ENCODE measurements at places on chromosomes 4 and X.

DNA sequence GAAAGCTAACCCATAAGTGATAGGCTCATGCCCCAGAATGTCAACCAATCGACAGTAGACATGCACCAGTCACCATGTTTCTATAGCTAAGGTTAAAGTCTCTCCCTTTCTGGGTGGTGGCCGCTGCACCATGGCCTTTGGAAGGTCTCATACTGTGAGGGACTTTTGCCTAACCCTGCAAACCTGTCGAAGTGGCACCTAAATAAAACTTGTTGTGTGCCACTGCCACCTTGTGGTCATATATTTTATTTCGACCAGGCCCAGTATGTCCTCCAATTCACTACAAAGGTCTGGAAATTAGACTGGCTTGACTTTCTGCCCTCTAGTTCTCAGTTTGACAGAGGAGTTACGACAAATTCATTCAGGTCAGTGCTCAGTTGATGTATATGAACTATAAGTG lies 163.1 kb downstream of the SMARCA1 start:
- peak; percentile 50 for DNase-seq

DNA sequence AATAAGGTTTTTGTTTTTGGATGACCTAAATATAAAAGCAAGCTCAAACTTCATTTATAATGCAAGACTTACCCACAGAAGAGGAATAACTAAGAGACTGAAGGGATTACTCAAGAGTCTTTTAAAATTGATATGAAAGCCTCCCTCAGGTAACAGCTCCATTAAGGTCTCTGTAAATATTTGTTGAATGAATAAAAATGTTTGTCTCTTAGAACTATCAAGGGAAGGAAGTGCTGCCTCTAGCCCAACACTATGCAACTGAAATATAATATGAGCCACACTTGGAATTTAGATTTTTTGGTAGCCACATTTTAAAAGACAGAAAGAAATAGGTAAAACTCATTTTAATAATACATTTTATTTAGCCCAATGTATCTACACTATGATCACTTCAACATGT lies 127.8 kb downstream of the SH3RF1 start:
- no peak for DNase-seq

DNA sequence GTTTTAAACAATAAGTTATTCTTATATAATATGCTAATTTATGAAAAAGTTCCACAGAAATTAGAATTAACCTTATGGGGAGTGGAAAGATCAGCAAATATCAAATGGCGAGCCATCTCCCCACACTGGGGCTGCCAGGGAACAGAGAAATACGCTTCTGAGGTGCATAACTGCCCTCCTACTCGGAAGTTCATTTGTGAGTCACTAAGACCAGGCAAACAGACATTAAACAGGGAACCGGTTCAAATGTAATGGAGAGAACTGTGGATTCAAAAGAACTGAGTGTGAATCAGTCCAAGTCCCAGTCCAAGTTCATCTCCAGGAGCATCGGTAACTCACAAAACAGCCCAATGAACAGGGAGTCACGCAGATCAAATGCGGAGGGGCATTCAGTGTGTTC lies 11.4 kb upstream of the S100G start:
- DNase-seq: no peak

DNA sequence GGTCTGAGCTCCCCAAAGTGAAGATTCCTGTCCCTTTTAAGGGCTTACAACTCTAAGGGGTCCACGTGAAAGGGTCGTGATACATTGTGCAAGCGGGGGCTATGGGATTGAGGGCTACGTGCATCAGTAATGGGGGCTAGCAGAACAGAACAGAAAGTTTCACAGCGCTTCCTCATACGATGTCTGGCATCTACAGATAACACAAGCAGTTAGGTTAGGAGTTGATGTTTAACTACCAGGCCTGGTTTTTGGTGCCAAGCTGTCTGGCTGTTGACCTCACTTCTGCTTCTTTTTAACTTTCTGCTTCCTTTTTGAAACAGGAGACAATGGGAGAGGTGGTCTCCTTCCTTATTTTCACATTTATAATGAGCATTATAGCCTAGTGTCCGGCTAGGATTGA lies 368.6 kb upstream of the CXorf51A start:
- no peak for DNase-seq

DNA sequence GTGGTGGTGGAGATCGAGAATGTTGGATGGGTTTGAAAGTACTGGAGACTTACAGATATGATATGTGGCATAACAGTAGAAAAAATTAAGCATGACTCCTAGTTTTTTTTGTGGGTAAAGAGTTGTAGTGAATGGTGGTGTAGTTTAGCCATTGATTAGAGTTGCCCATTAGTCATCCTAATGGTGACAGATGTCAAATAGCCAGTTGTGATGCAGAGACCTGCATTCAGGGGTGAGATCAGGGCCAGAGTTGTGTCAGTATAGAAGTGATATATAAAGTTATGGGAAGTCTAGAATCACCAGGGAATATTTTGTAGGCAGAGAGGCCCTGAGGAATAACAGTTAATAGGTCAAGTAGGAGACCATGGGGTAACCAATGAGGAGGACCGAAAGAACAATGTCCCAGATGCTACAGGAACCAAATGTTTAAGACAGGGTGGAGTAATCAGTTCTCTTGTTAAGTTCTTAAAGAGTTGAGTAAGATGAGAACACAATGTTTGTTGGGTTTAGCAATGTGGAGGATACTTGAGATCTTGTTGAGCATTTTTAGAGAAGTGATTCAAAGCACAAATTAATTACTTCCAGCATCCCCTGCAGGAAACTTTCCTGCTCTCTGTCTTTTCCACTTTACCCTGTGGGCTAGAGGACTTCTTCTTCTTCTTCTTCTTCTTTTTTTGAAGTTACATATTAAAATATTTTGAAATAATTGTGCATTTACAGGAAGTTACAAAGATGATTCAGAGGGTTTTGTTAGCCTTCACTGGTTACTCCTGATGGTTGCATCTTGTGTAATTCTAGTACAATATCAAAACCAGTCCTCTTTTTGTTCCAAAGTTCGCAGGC lies 13.3 kb downstream of the SGMS2 start:
- no peak for DNase-seq

GRCh38 chrX:129768186-129768585 lies 11.6 kb upstream of the SASH3 start:
- no peak for DNase-seq

- DNase-seq: no peak
These were observed 134.4 kb upstream of the JADE1 start for GRCh38 chr4:128675083-128675482.

DNA sequence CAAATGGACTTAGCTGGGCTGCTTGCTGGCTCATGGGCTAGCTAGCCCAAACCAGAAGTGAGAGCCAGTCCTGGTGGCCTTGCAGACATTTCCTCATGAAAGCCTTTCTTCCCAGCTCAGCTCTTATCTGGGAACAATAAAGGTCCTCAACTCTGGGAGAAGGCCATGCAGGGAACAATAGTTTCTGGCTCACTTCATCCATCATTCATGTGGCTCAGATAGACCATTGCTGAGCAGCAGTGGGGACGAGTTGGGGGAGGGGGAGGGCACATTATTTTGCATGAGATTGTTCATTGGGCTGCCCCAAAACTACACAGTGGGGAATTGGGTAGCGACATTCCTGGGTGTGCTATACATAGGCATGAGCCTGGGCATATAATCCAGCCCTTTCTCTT lies 47.6 kb downstream of the NHSL2 start:
- no peak for DNase-seq

GRCh38 chr4:3041192-3042142 lies 32.9 kb downstream of the HTT-AS start:
- no peak for DNase-seq

DNA sequence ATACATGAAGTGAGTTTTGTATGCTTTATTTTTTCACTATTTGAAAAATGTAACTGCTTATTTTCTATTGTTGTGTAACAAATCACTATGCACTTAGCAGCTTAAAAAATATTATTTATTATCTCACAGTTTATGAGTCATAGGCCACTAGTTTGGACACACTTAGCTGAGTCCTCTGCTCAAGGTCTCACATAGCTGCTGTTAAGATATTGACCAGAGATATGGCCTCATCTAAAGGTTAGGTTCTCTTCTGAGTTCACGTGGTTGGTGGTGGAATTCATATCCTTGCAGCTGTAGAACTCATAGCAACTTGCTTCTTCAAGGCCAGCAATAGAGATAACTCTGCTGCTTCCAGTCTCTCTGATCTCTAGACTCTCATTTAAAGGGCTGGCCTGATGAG lies 534.4 kb downstream of the SPRY1 start:
- DNase-seq: no peak

DNA sequence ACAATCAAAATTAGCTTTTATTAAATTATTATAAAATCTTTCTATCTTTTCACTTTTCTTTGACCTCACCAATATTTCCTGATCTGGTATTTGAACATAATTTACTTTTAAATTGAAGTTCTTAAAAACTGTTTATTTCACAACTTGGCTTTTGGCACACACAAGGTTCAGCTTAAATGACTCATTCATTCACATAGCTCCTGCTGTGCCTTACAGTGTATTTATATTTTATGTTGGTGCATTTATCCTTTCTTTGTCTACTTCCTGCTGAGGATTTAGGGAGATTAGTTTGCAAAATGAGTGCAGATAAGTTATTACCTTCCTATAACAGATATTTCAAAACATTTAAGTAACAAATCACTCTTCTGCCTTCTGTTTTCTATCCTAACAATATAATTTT lies 430.6 kb downstream of the DTHD1 start:
- no peak for DNase-seq

- DNase-seq: no peak
These were observed 909 bp upstream of the SLAIN2 start for GRCh38 chr4:48340276-48340964.

GRCh38 chrX:10612215-10612614 lies 8.2 kb downstream of the MID1 start:
- no peak for DNase-seq

- DNase-seq: no peak
These were observed 88.3 kb downstream of the SHROOM2 start for GRCh38 chrX:9874483-9874882.

- DNase-seq: no peak
These were observed 208.6 kb upstream of the TECRL start for GRCh38 chr4:64617800-64618199.

DNA sequence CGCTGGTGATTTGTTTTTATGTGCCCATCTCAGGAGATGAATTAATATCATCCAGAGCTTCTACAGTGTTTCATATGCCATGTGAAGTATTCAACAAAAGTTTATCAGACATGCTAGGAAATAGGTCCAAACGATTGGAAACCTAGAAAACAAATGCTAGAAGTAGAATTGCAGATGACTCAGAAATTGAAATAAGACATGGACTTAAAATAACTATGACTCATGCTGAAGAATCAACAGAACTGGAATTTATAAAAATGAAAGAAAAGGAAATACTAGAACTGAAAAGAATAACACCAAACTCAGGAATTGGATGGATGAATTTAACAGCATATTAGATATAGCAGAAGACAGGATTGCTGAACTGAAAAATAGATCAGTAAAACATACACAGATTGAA lies 172.7 kb upstream of the GIMD1 start:
- DNase-seq: no peak

- DNase-seq: no peak
These were observed 5.0 kb downstream of the SOD3 start for GRCh38 chr4:24800325-24800895.

DNA sequence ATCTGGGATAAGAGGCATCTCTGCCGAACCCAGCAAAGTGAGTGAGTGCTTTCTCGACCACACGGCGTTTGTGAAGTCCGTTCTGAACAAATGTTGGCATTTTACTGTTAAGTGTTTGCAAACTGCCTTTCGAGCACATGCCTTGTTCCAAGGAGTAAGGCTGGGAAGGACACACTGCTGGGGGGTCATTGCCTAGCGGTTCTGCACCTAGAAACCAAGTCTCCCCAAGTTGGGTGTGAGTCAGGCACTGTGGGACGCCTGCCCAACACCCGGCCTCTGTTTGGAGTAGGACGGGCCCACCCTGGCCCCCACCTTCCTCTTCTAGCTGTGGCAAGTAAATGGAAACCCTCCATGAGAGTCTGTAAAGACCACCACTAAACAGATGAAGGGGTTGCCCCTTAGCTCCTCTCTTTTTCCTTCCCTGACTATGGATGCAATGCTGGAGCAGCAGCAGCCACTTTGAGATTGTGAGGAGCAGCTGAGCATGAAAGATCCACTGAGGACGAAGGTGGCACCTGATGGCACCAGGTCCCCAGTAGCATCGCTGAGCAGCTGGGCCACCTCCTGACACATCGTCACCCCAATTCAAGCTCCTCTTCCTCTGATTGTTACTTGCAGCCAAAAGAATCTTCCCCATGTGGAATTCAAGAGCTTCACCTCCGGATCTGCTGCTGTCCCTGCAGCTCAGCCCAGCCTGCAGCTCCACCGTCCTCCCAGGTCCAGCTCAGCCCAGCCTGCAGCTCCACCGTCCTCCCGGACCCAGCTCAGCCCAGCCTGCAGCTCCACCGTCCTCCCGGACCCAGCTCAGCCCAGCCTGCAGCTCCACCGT lies 6.3 kb downstream of the CPLX1 start:
- DNase-seq: no peak

DNA sequence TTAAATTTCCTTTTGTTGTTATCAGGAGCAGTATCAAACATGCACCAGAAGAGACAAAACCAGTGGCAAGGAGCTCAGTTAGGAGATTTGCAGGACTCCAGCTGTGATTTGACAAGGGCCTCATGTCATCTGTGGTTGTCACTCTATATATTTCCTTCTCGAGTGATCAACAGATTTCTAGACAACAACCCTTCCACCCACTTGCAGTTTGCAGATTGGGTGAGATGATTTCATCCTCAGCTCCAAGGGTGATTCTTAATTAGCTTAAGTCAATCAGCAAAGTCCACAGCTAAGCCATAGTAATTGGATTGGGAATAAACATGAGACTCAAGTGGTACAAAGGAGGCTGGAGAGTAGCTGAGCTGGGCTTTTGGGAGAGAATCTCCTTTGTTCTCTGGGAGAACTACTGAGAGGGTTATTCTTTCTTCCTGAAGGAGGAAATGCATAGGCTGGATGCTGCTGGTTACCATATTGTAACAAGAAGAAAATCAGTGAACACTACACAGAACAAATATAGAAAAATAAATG lies 192.8 kb downstream of the PPARGC1A start:
- no peak for DNase-seq

DNA sequence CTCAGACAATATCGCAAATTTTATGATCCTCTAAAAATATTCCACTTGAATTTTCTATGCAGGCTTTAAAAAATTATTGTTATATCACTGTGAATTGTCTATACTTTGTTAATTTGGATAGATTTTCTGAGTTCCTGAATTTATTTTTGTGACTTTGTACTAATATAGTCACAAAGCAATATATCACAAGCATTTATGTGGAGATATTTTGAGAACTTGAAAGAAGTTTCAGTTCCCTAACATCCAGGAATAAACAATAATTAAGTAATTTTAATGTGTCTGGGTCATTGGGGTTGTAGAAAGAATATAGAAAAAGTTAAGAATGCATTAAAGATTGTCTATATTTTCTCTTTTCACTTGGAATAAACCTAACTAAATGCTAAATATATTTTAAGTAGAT lies 32.0 kb downstream of the CXCL8 start:
- no peak for DNase-seq

DNA sequence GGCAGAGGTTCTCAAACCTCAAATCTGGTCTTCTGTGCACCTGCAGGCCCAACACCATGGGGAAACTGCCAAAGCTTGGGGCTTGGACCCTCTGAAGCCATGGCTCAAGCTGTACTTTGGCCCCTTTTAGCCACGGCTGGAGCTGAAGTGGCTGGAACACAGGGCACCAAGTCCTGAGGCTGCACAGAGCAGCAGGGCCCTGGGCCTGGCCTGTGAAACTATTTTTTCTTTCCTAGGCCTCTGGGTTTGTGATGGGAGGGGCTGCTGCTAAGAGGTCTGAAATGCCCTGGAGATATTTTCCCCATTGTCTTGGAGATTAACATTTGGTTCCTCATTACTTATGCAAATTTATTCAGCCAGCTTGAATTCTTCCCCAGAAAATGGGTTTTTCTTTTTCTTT lies 18.3 kb upstream of the PI4K2B start:
- DNase-seq: no peak

GRCh38 chr4:153019906-153020305 lies 83.8 kb downstream of the FHDC1 start:
- DNase-seq: no peak
